Common myeloid progenitor, CD34-positive (primary cell): ENCODE measurements at places on chromosomes 2 and 18.

GRCh38 chr18:10439898-10440297, 14.5 kb upstream of the APCDD1 start:
- no peak overlapping the region for H3K27ac ChIP-seq
- H3K4me1 ChIP-seq, result no peaks in the 10 kb centered on the region

DNA sequence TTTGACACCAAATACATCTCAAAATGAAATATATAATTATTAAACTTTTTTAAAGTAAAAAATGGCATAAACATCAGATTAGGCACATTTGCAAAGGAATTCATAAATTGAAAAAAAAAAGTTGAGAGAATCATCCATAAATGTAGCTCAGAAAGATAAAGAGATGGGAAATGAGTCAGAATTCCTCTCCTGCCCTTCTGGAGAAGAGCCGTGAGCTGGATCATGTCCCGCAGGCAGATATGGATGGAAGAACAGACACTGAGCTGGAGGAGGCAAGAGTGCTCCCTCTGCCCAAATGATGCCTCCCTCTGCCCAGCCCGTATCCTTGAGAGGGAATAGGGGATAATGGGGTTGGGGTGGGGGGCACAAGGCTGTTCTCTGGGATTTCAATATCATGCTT, 190.9 kb downstream of the TFCP2L1 start:
- DNase-seq, result no peak
- H3K4me3 ChIP-seq, result no peak overlapping the region
- no peaks in the 10 kb centered on the region for H3K4me1 ChIP-seq
- no peaks in the 10 kb centered on the region for H3K36me3 ChIP-seq
- H3K27ac ChIP-seq, result no peak overlapping the region

GRCh38 chr2:112062894-112063293, 7.8 kb downstream of the TMEM87B start:
- peaks cover 66% of the 10 kb centered on the region for H3K36me3 ChIP-seq
- no peak for DNase-seq
- H3K27me3 ChIP-seq, result no peaks in the 10 kb centered on the region
- no peak overlapping the region for H3K27ac ChIP-seq
- H3K4me1 ChIP-seq, result peaks cover 10% of the 10 kb centered on the region
- no peak overlapping the region for H3K4me3 ChIP-seq

GRCh38 chr2:222882484-222882928, 21.7 kb downstream of the ACSL3 start:
- no peaks in the 10 kb centered on the region for H3K36me3 ChIP-seq
- H3K27ac ChIP-seq, result no peak overlapping the region
- DNase-seq, result no peak
- H3K4me1 ChIP-seq, result no peaks in the 10 kb centered on the region
- H3K27me3 ChIP-seq, result no peaks in the 10 kb centered on the region
- no peak overlapping the region for H3K4me3 ChIP-seq

GRCh38 chr2:201257381-201257955, 2.9 kb upstream of the CASP8 start:
- no peaks in the 10 kb centered on the region for H3K27me3 ChIP-seq
- DNase-seq, result peak; percentile 95
- peaks cover 44% of the 10 kb centered on the region for H3K4me1 ChIP-seq
- no peaks in the 10 kb centered on the region for H3K36me3 ChIP-seq
- peak overlapping the region; percentile 16 for H3K4me3 ChIP-seq

- H3K4me1 ChIP-seq, result peaks cover 2% of the 10 kb centered on the region
- no peaks in the 10 kb centered on the region for H3K36me3 ChIP-seq
- no peak for DNase-seq
- H3K4me3 ChIP-seq, result no peak within 1 kb of the TSS
- H3K27me3 ChIP-seq, result peaks cover 10% of the 10 kb centered on the region
- no peak within 1 kb of the TSS for H3K27ac ChIP-seq
Measured at GRCh38 chr2:950080-950966, at the start of gene SNTG2. Gene SNTG2 (plus strand): TSS chr2:950849. CDS start chr2:950997, 148 bp downstream.

GRCh38 chr18:3384664-3385563, 65.1 kb upstream of the TGIF1 start:
- no peak overlapping the region for H3K27ac ChIP-seq
- no peaks in the 10 kb centered on the region for H3K27me3 ChIP-seq
- no peak for DNase-seq

GRCh38 chr2:25073025-25073424, 31.1 kb downstream of the EFR3B start:
- no peaks in the 10 kb centered on the region for H3K4me1 ChIP-seq
- H3K27ac ChIP-seq, result no peak overlapping the region
- no peaks in the 10 kb centered on the region for H3K36me3 ChIP-seq
- H3K27me3 ChIP-seq, result no peaks in the 10 kb centered on the region

DNA sequence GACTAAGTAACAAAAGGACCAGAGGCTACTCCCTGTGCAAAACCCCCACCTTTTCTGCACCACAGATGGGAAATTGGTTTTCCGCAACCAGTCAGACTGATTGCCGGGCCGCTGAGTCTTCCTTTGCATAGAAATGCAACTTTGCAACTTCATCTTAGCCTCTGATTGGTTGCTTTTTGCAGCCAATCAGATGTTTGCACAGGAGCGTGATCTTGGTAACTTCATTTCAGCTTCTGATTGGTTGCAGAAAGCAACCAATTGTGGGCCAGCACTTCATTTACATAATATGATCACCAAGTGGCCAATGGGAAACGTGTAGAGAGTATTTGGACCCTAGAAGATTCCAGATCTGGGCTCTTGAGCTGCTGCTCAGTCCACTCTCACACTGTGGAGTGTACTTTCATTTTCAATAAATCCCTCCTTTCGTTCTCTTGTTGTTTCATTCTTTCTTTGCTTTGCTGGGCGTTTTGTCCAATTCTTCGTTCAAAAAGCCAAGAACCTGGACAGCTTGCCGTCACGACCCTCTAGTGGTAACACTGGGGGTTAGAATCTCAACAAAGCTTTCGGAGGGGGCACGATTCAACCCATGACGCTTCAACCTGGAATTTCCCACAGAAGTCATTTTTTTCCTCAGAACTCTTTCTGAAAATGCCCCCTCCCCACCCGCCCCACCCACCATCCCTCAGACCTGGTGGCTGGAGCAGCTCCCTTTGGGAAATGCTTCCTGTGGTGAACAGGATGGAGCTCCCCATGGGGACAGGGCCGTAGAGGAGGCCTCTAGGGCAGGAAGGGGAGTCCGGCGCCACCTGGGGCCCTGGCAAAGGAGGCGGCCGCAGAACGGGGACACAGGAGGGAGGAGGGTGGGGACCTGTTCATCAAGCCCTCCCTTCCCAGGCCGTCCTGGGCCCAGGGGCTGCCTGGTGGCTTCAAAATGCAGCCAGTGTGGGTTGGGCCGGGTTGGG, 31.8 kb upstream of the KCNF1 start:
- no peaks in the 10 kb centered on the region for H3K36me3 ChIP-seq
- H3K27me3 ChIP-seq, result no peaks in the 10 kb centered on the region
- H3K4me1 ChIP-seq, result peaks cover 4% of the 10 kb centered on the region
- H3K4me3 ChIP-seq, result no peak overlapping the region
- DNase-seq, result no peak

DNA sequence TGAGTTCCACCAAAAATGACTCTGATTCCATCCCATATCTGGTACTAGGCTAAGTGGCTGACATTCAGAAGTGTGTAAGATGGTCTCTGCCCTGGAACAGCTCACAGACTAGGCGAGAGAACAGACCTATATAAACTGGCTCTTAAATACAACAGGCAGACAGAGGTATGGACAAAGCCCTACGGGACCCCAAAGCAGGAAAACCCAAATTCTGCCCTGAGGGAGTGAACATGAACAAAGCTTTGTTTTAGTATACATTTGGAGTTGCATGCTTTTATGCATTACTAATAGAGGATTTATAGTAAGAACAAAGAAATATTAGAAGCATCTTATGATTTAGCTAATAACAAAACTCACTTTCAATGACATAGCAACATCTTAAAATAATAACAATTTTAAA, 25.1 kb downstream of the GDF7 start:
- no peak overlapping the region for H3K27ac ChIP-seq
- H3K36me3 ChIP-seq, result no peaks in the 10 kb centered on the region
- no peak for DNase-seq

GRCh38 chr2:28032816-28033215, 142.3 kb downstream of the BABAM2 start:
- H3K4me1 ChIP-seq, result peaks cover 4% of the 10 kb centered on the region
- H3K4me3 ChIP-seq, result no peak overlapping the region
- no peak for DNase-seq
- no peaks in the 10 kb centered on the region for H3K27me3 ChIP-seq
- no peak overlapping the region for H3K27ac ChIP-seq

DNA sequence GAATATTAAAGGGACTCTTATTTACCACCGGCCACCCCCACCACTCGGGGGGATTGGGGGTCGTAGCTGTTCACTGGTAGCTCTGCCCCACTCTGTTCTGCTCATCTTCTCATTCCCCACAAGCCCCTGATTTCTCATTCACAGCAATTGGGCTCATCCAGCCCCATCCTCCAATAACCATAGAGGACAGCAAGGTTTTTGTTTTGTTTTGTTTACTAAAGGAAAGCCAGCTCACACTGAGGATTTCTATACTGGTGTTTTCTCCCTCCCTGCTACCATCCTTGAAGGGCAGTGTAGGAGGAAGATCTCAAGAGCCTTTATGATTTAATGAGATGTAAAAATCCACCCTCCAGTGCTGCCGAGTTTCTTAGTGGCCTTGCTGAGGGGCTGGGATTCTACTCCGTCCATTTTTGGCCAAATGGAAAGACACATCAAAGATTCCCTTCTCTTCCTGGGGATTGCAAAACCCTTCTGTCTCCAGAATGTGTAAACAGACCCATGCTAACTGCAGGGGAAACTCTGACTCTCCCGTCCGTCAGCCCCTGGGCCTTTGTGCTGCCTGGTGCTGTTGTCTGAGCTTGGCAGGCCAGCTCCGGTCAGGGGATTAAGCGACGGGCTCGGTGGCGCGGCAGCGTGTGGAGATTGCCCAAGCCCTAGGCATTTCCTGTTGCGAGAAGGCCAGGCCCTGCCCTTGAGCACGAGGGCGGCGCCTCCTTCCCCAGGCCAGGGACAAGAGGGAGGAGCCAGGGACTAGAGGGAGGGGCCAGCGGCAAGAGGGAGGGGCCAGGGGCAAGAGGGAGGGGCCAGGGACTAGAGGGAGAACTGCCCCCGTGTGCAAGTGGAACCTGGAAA, 165.0 kb downstream of the ANTXR1 start:
- peaks cover 20% of the 10 kb centered on the region for H3K4me1 ChIP-seq
- no peaks in the 10 kb centered on the region for H3K27me3 ChIP-seq
- H3K4me3 ChIP-seq, result peak overlapping the region; percentile 60
- H3K27ac ChIP-seq, result no peak overlapping the region
- no peaks in the 10 kb centered on the region for H3K36me3 ChIP-seq
- DNase-seq, result peak; percentile 39

DNA sequence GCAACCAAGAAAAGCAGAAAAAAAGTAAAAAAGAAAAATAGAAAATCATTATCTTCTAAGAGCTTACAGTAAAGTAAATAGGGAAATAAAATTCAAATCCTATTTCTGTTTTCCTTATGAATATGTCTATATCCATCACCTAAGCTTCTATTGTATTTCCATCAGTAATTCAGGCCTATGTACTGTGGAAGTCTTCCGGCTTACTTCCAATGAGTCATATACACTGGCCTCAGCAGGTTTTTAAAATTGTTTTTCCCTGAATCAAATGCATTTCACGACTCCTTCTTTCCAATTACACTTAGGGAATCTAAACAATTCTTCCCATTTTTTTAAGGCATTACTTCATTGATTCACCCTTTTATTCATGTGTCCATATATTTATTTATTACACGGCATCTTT, 164.7 kb downstream of the CCDC102B start:
- no peaks in the 10 kb centered on the region for H3K36me3 ChIP-seq
- no peak overlapping the region for H3K27ac ChIP-seq
- no peaks in the 10 kb centered on the region for H3K4me1 ChIP-seq

- H3K36me3 ChIP-seq, result no peaks in the 10 kb centered on the region
- no peaks in the 10 kb centered on the region for H3K27me3 ChIP-seq
- H3K27ac ChIP-seq, result no peak overlapping the region
Measured at GRCh38 chr2:54553075-54553474, 96.9 kb downstream of the SPTBN1 start.

DNA sequence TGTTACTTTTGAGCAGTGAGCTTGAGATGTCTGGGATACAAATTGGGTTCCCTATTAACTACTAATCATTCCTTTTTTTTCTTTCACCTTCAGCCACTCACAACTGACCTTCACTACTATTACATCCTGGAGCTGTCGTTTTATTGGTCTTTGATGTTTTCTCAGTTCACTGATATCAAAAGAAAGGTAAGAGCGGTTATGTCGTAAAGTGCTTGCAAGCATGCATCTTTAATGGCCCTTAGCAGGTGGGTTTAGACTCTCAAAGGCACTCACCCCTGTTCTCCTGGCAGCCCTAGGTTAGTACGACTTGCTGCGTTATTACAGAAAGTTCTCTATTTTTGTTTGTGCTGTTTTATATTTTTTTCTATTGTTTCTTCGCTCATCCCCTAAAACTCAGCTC, 107.6 kb upstream of the NOSTRIN start:
- H3K27ac ChIP-seq, result no peak overlapping the region
- H3K27me3 ChIP-seq, result no peaks in the 10 kb centered on the region
- H3K4me1 ChIP-seq, result no peaks in the 10 kb centered on the region
- no peak for DNase-seq
- H3K4me3 ChIP-seq, result no peak overlapping the region

GRCh38 chr2:101881131-101881530, 110.6 kb upstream of the IL1R2 start:
- peak; percentile 26 for DNase-seq
- no peaks in the 10 kb centered on the region for H3K27me3 ChIP-seq
- no peak overlapping the region for H3K27ac ChIP-seq
- H3K36me3 ChIP-seq, result peaks cover 18% of the 10 kb centered on the region
- no peaks in the 10 kb centered on the region for H3K4me1 ChIP-seq

DNA sequence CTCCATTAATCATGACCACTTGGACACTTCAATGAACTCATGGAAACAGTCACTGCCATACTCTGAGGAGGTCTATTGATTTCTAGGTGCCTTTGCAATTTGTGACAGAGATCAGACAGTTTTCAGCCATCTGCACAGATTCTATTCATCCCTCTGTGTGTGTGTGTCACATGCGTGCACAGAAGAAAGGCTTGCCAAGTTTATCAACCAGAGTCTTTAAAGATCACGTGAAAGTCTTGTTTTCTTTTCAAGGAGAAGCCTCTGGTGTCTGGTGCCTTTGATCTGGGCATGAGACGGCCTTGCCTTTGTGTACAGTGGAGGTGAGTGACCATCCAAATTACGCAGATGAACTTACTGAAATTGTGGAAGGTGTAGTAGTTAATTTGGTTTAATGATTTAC, 164.2 kb downstream of the VAPA start:
- H3K27ac ChIP-seq, result no peak overlapping the region
- H3K4me3 ChIP-seq, result no peak overlapping the region
- DNase-seq, result no peak
- H3K4me1 ChIP-seq, result peaks cover 6% of the 10 kb centered on the region
- no peaks in the 10 kb centered on the region for H3K27me3 ChIP-seq

GRCh38 chr2:88669482-88670214, 21.8 kb upstream of the RPIA start:
- H3K27me3 ChIP-seq, result no peaks in the 10 kb centered on the region
- H3K36me3 ChIP-seq, result no peaks in the 10 kb centered on the region
- no peak overlapping the region for H3K4me3 ChIP-seq
- H3K4me1 ChIP-seq, result no peaks in the 10 kb centered on the region
- DNase-seq, result peak; percentile 39

DNA sequence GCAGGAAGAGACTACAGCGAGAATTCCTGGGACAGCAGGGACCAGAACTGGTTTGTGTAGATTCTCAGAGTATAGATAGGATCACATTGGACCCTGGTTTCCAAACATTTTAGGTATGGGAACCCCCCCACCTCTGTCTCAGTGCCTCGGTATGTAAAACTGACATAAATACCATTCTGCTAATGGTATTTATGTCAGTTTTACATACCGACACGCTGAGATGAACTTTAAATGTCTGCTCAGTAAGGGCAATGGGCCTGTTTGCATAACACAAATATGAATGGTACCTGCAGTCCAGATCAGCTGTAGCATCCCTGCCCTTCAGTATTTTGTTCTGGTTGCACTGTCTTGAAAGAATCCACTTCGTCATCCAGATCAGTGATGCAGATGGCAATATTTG, 73.2 kb downstream of the WDSUB1 start:
- H3K36me3 ChIP-seq, result peaks cover 28% of the 10 kb centered on the region
- H3K27me3 ChIP-seq, result no peaks in the 10 kb centered on the region
- no peak overlapping the region for H3K4me3 ChIP-seq
- H3K4me1 ChIP-seq, result no peaks in the 10 kb centered on the region
